T-cell (primary cell): ENCODE measurements at places on chromosomes 5 and 9. TPM values are rescaled to one million over a fixed set of nuclear protein-coding genes. Genes with fewer than 3 reads are reported as not detected.

C5 gene
- 0.90 TPM for total RNA-seq

SV2C gene
- 0.03 TPM for total RNA-seq

DNA sequence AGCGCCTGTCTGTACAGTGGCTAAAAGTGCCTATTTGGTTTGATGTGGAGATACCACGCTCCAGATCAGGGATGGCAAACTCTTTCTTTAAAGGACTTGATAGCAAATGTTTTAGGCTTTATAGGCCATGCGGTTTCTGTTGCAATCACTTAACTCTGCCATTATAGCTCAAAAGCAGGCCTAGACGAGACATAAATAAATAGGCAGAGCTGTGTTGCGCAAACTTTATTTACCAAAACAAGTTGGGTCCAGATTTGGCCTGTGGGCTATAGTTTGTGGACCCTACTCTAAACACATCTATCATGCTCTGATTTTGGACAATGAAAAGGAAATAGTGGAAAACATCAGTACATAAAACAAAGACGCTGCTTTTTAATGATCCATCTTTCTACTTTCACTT is 79.2 kb downstream of the PTCH1 start:
- H3K27me3 ChIP-seq, result no peaks in the 10 kb centered on the region
- no peak overlapping the region for H3K4me3 ChIP-seq
- no peaks in the 10 kb centered on the region for H3K36me3 ChIP-seq

DNA sequence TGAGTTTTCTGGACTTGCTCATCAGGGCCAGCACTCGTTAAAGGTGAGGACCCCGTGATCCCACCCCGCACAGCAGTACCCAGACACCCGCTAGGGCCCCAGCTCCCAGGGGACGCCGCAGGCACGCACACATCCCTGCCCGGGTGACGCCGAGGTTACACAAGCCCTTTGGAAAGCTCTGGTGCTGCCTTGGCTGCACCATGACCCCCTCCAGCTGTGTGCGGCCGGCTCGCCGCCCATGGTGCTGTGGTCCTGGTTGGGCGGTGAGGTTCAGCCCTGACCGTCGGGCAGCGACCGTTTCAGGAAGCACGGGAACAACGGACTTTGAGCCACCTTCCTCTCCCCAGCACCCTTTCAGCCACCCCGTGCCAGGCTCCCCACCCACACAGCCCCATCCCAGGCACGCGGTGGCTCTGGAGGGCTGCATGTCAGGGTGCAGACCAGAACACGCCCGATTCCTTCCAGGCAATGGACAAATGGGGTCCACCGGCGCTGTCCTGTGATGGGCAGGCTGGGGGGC is 7.5 kb upstream of the SLC12A7 start:
- H3K27me3 ChIP-seq, result no peaks in the 10 kb centered on the region
- no peak overlapping the region for H3K27ac ChIP-seq
- H3K4me1 ChIP-seq, result no peaks in the 10 kb centered on the region
- no peaks in the 10 kb centered on the region for H3K36me3 ChIP-seq

- H3K36me3 ChIP-seq, result no peaks in the 10 kb centered on the region
- no peak for DNase-seq
- H3K27me3 ChIP-seq, result peaks cover 14% of the 10 kb centered on the region
- no peak overlapping the region for H3K4me3 ChIP-seq
- no peak overlapping the region for H3K27ac ChIP-seq
- H3K4me1 ChIP-seq, result no peaks in the 10 kb centered on the region
Measured at GRCh38 chr5:168282120-168282519, 9.3 kb upstream of the WWC1 start.
